ENCODE measurements at places on chromosomes 3 and 15.

DNA sequence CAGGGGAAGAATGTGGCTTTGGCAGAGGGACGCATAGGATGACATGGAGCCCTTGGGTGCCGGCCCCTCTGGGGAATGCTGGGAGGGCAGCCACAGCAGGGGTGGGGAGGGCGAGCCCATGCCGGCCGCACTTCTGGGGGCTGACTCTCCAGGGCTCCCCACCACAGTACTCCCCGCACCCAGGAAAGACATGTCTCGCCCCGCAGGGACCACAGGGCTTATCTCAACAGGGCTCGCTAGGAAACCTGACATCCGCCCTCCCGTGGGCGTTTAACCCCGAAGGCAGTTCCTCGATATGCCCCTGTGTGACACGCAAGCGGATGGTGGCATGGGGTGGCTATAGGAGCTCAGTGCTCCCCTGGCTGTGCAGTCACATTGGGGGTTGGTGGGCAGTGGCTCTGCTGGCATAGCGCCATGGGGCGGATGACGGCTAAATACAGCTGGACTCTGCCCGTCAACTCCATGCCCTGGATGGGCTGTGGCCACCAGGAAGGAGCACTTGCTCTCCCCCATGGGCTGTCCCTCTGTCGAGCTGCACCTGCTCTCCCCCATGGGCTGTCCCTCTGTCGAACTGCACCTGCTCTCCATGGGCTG, 141.4 kb downstream of the ADAMTS17 start:
- DNase-seq: no peak

DNA sequence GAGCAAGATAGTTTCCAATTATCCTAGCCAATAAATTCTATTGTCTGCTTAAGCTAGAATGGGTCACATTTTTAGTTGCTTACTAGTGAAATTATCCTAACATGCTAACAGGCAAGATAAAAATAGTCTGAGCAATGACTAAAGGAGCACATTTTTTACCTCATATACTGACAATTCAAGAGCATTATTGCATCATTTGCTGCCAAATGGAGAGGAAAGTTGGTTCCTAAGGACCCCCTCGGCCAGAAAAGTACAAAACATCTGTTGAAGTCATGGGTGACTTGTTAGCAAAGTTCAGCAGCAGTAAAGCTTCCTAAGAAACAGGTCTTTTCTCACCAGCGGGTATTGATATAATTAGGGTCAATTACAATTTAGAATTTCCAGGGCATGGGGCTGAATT, 1001.0 kb downstream of the FHIT start:
- no peak for DNase-seq

DNA sequence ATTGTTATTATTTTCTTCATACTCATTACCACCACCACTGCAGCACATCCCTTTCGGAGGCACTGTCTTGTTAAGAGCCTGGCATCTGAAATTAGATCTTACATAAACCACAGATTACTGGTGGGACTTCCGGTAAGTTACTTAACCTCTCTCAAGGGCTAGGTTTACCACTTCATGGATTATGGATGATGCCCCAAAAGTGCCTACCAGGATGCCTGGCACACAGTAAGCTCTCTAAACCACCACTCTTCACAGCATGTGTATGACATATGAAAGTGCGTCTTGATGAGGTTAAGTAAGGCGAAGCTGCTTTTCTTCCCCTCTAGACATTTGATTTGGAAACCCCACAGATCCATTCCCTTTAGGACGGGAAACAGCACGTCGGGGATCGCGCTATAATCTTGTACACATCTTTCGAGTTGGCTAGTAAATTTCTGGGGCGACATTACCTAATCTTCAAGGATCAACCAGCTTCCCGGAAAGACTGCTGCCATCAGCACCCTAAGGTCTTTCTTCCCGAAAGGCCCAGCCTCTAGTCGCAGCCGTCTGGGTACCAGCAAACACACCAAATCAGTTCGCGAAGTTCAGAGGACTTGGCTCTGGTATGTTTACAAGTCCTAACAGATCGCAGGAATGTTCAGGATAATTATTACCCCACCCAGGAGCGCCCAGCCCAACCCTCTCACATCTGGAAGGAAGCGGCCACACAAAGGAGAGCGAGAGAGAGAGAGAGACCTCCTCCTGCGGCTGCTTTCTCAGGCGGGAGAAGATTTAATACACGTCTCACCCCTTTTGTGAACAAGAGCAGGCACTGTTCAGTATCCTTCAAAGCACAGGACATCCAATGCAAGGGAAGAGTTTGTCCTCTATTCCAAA, 155.1 kb upstream of the FRMD4B start:
- DNase-seq: peak; percentile 65

DNA sequence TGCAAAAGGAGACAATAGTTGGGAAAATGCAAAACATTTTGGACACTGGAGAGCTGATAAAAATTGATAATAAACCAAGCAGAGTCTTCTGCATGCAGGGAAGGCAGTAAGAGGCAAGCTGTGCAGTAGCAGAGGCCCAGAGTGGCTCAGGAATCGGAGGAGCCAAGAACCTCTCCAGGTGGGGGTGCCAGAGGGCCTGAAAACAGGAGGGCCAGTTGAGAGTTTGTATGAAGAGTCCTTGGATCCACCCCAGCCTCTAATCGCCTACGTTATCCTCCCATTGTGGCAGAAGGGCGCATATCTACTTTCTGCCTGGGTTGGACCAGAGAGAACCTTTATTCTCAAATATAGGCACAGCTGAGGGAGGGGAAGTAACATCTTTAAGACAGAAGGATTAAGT, 48.9 kb upstream of the RBP1 start:
- DNase-seq: no peak

- no peak for DNase-seq
Measured at GRCh38 chr3:122458992-122459391, 43.1 kb upstream of the WDR5B start.

- DNase-seq: no peak
Measured at GRCh38 chr3:169365993-169366915, 297.3 kb downstream of the MECOM start.

DNA sequence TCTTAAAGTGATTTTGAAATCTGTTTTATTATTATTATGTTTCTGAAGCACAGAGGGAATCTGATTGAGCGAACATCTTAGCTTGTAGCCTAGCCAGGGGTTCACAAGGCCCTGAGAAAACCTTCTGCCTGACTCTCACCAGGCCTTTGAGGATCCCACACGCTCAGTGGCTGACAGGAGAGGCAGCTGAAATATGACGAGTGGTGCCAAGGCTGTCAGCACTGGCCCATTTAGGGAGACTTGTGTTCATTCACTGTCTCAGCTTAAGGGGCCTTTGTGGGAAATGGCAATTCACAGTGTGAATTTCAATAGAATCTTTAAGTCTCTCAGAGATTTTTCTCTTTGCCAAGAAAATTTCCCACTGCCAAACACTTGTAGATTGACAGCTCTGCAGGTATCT, 770.9 kb downstream of the TUSC7 start:
- no peak for DNase-seq

GRCh38 chr15:38859574-38859973, 295.0 kb upstream of the RASGRP1 start:
- no peak for DNase-seq

DNA sequence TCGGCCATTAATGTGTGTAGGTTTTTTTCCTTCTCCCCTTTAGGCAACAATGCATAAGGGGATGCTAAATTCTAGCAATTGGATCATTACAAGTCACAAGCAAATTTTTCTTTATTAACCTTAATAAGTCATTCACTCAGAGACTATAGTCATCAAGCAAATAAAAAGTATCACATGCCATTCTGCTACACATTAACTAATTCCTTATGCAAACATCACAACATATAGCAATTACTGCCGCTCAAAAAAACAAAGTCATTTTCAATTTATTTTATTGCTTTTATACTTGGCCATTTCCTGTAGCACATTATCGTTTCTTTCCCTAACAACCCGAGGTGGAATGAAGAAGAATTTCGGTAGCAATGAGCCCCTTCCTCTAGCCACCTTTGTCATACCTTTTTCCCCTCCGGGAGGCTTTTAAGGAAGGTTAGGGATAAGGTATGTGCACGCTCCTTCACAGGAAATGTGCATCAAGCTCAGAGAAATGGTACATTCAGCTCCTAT, 421.2 kb downstream of the TIGIT start:
- no peak for DNase-seq

DNA sequence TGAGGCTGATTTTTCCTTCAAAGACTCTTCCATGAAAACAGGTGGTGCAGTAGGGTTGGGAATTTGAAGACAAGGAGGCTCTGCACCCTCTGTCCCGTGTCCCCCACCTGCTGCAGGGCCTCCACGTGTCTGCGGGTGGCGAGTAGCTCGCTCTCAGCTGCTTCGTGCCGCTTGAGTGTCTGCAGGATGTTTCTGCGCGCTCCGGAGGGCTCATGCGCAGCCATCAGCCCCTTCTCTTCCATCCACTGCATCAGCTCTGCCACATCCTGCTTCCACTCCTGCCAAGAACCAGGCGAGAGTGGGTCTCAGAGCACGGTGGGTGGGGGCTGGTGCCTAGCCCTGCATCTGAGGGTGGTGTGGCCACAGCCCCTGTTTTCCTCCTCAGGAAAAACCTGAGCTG, 17.8 kb downstream of the SPTBN5 start:
- DNase-seq: no peak

DNA sequence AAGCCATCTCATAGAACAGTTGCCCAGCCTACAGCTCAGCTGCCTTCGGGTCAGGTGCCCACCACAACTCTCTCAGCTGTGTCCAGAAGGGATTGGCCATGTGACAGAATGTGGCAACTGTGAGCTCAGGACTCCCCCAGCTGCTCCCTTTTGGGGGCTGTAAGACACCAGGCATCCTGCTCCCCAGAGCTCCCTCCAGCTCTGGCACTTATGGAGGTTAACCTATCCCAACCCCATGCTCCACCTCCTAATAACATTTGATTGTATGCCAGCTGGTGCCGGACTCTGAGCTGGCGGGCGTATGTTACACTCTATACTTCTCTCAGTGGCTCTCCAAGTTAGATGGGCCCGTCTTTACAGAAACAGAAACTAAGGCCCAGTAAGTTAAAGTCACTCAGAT, 222.8 kb downstream of the FAM43A start:
- DNase-seq: no peak

- DNase-seq: no peak
Measured at GRCh38 chr3:56860939-56861338, 59.2 kb upstream of the ARHGEF3 start.

DNA sequence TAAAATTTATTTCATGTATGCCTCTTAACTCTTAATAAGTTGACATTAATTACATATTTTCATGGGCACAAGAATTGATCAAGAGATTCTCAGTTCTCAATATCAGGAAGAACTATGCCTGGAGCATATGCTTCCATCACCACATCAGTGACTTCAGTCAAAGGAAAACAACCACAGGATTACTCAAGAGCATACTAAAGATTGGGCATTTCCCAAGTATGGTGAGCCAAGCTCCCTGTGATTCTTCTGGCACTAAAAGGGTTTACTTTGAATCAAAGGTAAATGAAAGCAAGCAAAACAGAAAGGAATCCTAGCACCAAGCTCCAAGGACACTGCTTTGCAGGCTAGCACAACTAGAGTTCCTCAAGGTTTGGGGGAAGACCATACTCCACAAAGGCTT, 44.6 kb downstream of the FMN1 start:
- peak; percentile 25 for DNase-seq

- DNase-seq: no peak
Measured at GRCh38 chr3:65400899-65401298, 637.8 kb downstream of the MAGI1 start.

DNA sequence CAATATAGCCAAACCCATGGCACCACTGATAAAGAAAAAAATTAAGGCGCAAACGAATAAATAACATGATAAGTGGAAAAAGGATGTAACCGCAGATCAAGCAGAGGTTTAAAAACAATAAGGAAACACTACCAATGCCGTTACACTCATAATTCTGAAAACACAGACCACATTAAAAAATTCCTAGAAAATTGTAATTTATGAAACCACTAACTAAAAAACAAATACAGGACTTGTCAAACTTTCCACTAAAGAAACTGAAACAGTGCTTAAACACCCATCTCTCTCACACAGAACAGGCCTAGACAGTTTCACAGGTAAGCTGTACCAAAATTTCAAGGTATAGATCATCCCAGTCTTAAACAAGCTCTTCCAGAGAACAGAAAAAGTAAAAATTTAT, 28.4 kb downstream of the PCSK6 start:
- DNase-seq: no peak

DNA sequence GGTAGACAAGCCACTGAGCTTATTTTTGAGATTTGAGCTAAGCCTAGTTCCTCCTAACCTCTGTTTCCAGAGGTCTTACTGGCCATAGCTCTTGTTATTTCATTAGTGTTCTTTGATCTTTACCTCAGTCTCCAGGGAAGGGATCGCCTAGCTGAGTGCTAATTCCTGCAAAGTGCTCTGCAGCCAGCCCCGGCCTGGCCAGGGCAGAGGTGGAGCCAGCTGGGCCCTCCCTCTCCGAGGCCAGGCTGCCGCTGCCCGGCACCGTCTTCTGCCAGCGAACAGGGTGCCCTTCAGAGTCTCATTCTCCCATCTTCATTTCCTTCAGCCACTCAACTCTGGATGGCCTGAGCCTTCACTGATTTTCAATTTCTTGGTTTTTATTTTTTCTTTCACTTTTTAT, 19.7 kb downstream of the FAN1 start:
- no peak for DNase-seq

GRCh38 chr3:141286856-141287255, 55.2 kb downstream of the PXYLP1 start:
- no peak for DNase-seq

GRCh38 chr3:187188931-187189330, 8.4 kb upstream of the RTP1 start:
- DNase-seq: no peak

DNA sequence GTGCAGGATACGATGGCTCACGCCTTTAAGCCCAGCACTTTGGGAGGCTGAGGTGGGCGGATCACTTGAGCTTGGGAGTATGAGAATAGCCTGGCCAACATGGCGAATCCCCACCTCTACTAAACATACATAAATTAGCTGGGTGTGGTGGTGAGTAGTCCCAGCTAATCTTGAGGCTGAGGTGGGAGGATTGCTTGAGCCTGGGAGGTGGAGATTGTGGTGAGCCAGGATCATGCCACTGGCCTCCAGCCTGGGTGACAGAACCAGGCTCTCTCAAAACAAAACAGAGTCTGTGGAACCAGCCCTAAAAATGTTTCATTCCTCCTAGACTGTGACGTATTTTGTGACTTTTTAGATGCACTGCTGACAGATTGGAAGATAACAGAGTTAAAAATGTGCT, 34.3 kb upstream of the RAD51 start:
- DNase-seq: no peak

DNA sequence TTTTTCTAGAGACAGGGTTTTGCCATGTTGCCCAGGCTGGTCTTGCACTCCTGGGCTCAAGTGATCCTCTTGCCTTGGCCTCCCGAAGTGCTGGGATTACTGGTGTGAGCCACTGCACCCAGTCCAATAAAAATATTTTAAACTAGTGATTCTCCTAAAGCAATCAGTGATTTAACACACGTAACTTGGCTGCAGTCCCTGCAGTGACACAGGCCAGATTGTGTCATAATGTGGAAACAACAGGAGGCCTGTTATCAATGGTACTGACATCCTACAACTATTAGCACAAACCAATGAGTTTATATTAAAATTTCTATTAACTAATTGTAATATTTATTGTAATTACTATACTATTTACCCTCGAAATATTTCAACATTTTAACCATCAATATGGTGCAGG, 1.6 kb upstream of the SEC61A1 start:
- no peak for DNase-seq

All from prostate gland (tissue), 2 donors.